Stimulated activated CD4-positive, alpha-beta T cell treated with anti-CD3 and anti-CD28 coated beads, Interleukin-1b, Interleukin-23, amount 100 ng/mL, for 24 hours (primary cell): ENCODE measurements at places on chromosomes 5 and 9.

DNA sequence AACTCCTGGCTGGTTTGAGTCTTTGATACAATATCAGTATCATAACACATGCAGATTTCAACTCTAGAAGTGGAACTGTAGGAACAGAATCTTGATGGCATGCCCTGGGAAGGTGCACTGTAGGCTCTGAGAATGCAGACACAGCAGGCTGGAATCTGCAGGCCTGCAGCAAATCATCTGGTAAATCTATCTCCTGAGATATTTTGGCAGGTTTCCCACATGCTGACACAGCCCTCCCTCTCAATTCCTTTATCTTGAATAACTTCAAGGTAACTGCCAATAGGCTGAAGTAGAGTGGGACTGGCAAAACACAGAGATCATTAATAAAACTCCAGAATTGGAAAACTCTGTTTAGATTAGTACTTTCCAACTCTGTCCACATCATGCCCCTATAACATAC is 177.8 kb upstream of the PCSK5 start:
- DNase-seq: no peak

DNA sequence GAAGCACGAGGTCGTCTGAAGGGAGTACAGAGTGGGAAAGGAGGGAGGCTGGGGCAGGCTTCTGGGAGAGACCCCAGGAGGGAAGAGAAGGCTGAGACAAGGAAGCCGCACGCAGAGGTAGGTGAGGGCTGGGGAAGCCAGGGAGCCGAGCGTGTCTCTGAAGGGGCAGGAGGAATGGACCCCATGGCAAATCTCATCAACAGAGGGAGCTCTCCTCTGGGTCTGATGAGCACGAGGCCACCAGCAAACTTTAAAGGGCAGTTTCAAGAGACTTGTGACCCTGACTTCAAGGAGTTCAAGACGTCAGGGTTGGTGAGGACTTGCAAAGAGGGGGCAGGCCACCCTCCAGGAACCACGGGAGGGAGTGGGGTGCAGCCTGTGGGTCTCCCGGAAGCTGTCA is 326.2 kb upstream of the IRX2 start:
- no peak for DNase-seq

DNA sequence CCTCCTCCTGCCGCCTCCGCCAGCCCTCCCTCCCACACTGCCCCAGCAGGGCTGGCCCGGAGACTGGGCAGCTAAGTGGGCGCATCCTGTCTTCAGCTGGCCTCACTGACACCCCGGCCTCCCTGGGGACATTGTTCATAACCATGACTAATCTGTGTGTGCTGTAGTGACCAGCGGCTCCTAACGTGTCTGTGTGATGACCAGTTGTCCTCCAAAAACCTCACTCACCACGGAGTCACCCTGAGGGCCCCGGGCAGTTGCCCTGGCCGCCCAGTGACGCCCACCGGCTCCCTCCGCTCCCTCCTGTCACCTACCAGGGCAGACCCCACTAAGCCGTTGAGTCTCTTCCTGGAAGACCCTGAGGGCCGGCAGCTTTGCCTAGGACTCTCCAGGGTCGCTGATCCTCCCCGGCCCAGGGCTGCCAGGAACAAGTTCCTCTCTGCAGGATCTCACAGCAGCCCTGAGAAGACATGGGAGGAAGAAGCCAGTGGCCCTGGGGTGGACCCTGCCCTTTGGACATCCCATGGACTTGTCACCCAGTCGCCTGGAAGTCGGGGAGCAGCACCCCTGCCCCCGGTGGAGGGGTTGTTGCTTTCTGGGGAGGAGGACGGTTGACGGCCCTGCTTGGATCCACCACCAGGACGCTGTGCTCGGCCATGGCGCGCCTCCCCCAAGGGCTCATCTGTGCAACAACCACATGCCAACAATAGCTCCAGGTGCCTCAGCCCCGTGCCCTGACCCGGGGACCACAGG is 110.2 kb upstream of the LMX1B start:
- DNase-seq: no peak

- DNase-seq: no peak
These were observed 68.3 kb downstream of the SERINC5 start for GRCh38 chr5:80187421-80188090.

- no peak for DNase-seq
These were observed 30.1 kb downstream of the FXN start for GRCh38 chr9:69065660-69066059.

GRCh38 chr9:13614060-13614459 is 334.6 kb upstream of the MPDZ start:
- no peak for DNase-seq

- no peak for DNase-seq
These were observed 787 bp downstream of the FGFR4 start for GRCh38 chr5:177087398-177088005.

DNA sequence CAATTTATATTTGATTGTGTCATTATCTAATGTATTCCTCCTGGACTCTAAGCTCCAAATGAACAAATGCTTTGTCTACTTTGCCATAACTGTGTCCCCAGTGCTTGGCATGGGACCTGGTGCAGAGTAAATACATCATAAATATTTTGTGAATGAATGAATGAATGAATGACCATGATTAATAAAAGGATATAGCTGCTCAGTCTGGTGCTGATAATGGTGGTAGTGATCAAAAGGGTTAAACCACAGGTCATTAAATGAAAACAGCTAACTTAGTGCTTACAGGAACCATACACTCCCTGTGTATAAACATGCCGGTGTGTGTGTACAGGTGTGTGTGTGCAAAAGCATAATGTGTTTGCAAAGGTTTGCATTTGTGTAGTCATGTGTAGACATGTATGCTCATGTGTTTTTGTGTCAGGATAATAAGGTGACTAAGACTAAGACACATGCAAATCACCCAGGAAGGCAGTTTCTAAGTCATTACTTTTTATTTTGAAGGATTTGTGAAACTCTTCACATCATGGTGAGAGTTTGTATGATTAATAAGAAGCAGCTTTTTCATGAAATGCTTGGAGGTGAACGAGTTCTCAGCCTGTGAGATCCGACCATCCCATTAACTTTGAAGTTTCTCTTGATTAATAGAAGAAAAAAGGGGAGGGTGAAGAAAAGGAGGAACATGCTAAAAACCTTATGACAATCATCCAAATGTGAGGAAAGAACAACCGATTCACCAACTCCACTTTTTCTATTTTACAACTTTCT is 24.6 kb downstream of the SPARC start:
- no peak for DNase-seq

DNA sequence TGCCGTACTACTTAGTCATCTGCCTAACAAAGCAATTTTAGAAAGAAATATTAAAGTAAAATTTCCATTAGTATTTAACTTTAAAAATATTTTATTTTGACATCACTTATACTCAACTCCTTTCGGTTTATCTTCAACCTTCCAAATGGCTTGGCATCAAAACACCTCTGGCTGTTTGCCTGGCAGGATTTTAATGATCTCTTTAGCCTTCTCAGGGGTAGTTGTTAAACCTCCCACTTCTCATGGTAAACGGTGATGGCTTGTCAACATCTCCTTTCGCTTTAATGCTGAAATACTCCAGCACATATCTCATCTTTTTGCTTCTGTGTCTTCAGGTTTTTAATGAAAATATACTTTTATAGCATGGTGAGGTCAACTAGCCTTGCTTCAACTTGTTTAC is 747.1 kb downstream of the CETN3 start:
- DNase-seq: no peak

DNA sequence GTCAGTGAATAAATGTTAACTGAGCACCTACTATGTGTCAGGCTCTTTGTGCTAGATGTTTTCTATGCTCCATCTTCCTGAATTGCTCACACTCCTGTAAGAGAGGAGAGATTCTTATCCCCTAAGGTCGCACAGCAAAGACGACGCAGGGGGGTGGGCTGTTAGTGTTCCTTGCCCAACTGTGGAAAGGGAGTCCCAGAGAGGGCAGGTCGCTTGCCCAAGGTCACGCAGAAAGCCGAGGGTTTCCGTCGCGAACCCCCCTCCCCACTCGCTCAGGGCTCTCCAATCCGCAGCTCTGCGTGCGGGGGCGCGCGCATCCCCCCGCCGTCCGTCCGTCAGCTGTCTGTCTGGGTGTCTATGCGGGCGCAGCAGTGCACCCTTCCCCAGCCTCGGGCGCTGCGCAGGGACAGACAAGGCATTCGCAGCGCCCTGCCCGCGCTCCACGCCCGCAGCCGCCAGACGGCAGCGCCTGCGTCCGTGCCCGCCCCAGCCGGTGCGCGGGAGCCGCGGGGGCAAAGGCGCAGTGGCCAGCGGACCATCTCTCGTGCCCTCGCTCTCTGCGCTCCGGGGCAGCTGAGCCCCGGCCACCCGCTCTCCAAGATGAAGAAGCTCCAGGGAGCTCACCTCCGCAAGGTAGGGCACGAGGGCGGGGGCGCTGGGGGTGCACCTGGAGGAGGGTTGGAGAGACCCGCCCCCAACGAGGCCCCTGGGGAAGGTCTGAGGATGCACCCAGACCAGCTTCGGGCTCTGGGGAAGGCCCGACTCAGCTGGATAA is at the start of gene SLC6A7:
Gene SLC6A7, plus strand, starts transcription at position 335 of the 775 bp plus-strand sequence. Its CDS starts 266 bp downstream, at position 601.
- DNase-seq: no peak

- DNase-seq: no peak
These were observed 180.0 kb downstream of the MTRR start for GRCh38 chr5:8048920-8049319.

GRCh38 chr5:111694133-111694532 is 62.9 kb downstream of the NREP start:
- no peak for DNase-seq

GRCh38 chr9:114771889-114772288 is 34.0 kb downstream of the TNFSF15 start:
- no peak for DNase-seq

DNA sequence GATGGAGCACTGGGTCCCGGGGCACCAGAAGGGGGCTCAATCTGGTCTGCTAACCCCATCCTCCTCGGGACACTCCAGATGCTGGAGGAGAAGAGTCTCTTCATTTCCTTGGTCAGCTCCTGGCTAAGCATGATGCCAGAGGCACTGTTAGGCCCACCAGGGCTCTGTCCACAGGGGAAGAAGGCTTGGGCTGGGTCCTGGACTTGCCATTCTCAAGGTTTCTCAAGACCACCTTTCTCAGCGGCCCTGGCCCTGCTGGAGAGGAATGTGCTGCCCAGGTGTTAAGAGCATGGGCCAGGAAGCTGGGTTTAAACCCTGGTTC is 7.9 kb downstream of the SH2D3C start:
- no peak for DNase-seq

GRCh38 chr5:53099546-53099945 is 10.0 kb downstream of the MOCS2 start:
- no peak for DNase-seq

GRCh38 chr9:134344068-134344799 is 18.0 kb downstream of the RXRA start:
- DNase-seq: no peak

DNA sequence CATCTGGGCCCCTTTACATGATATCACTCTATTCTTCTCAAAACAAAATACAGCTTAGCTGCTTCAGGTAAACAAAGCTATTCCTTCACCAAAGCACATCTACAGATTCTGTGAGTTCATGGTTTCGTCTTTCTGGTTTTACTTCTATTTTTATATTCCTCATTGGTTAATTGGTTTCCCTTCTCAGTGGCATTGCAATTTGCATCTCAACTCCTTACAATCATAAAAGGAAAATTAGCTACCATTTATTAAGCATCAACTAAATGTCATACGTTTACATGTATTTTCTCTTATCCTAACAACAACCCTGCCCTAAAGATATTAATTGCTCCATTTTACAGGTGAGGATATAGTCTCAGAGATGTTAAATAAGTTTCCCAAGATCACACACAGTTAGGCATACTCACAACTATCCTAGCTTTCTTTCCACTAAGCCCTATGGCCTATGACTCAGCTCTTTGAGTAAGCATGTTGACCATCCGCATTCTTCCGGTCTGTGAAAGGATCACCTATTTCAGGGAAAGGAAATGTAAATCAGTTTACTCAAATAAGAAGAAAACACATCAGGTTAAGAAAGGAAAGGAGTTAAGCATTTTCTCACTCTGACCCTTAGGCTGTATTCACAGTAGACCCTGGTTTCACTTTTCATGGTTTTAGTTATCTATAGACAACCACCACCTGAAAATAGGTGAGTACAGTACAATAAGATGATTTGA is 146.1 kb downstream of the CAAP1 start:
- no peak for DNase-seq

DNA sequence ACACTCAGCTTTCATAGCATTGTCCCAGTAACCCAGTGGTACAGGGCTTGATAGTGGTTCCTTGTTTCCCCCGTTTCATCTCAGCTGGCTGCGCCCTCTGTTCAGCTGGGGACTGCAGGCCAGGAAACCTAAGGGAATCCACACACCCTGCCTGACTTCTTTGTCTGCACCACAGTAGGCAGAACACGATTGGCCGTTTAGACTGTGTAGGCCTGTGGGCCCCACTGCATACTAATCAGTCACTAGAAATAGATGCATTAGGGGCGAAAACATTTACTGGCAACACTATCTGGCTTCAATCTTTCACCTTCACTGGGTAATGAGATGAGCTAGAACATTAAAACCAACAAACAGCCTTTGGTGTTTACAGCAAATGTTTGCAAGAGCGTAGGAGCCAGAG is 512.7 kb upstream of the BRINP1 start:
- no peak for DNase-seq

- no peak for DNase-seq
These were observed 4.2 kb upstream of the RNF180 start for GRCh38 chr5:64161420-64161819.

DNA sequence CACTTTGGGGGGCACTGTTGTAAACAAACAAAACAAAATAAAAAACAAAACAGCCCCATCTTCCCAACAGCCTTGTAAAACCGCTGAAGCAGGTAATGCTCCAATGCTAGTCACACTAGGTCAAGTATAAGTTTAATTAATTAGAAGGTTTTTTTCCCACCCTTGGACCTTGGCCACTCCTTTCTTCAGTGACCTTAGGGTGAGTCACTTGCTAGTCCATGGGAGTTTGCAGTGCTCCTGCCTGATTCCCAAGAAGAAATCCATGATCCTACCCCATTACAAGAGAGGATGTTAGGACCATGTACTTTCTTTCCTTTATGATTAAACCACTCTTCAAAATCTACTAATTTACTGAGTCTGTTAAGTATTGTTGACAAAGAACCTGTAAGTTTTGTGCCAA is 192.2 kb upstream of the CDKN2B start:
- no peak for DNase-seq

- DNase-seq: no peak
These were observed 132.5 kb downstream of the HSD17B3 start for GRCh38 chr9:96169484-96169883.

DNA sequence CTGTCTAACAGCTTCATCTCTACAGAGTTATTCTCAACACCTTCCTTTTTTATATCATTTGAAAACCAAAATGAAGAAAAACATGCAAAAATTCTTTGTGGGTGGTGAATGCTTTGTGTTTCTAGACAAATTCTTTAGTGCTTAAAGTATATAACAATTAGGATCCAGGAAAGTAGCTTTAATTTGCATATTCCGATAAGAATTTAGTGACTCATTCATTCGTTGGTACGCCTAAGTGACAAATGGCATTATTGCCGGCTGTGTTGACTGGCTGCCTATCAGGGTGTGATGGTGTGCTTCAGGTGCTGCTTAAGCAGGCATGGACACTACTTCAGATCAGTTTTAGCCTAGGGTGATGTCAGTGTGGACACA is 35.2 kb downstream of the LMNB1 start:
- no peak for DNase-seq

GRCh38 chr5:173234129-173234790 is 746 bp downstream of the NKX2-5 start:
- no peak for DNase-seq

- DNase-seq: no peak
These were observed 24.3 kb downstream of the NIPSNAP3B start for GRCh38 chr9:104788251-104788650.
